ENCODE measurements at places on chromosomes 7 and 10.

GRCh38 chr7:999149-999879 lies 16.3 kb downstream of the CYP2W1 start:
- DNase-seq = no peak

- DNase-seq = no peak
These were observed 17.3 kb downstream of the KDM7A start for GRCh38 chr7:140159497-140159896.

GRCh38 chr7:74479066-74479781 lies 25.5 kb downstream of the GTF2IRD1 start:
- DNase-seq = no peak

DNA sequence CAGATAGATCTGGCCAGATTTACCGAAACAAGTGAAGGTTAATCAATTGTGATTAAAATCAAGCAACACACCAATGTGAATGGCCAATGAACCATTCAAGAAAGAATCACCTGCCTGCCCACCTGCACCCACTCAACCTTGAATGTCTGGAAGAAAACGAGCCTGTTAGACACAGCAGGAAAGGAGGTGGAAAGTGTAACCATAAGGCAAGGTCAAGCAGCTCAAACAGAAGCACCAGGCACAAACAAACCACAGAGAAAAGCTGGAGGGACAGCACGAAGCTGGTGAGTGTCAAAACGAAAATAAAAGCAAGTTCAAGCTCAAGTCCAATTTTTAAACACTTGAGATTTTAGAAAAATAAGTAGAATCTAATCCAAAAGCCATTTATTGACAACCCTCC lies 64.9 kb downstream of the STEAP1B start:
- no peak for DNase-seq

DNA sequence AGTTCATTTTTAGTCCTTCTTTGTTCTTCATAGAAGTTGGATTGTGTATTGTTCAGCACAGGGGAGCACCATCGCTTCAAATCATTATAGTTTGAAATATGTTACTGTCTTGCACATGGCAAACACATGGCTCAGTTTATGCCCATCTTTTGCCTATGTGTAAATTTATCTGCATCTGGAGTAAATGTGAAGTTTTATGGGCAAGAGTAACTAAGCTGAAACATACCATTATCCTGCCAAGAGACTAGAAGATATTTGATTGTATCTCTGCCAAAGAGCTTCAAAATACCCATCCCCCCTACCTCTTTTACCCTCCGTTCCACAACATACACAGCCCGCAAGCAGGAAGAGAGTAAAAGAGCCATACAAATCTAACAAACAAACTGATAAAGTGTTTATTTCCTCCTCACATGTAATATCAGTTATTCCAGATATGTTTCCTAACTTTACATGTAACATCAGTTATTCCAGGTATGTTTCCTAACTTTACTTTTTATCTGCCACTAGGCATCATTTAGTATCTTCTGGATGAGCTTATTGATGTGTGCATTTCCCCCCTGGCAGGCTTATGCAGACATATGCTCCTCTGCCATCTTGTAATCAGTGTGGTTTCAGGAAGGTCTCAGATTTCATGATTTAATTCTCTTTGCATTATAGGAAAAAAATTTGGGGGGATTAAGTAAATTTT lies 127.7 kb downstream of the SRI start:
- DNase-seq = no peak

DNA sequence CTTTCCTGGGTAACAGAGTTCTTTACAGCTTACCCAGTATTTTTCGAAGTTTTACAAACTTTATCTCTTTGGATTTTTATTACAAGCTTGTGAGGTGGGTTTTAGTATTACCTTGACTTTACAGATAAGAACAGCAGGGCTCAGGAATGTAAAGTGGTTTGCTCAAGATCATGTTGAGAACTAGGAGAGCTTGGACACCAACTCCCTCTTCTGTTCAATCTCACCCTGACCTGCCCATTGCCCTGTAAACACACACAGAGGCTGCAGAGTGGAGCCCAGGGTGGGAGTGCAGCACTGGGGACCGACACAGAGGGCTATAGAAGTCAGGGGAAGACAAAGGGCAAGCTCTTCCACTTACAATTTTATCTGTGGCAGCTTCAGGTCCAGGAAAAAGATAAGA lies 4.6 kb upstream of the TSPAN14 start:
- no peak for DNase-seq

DNA sequence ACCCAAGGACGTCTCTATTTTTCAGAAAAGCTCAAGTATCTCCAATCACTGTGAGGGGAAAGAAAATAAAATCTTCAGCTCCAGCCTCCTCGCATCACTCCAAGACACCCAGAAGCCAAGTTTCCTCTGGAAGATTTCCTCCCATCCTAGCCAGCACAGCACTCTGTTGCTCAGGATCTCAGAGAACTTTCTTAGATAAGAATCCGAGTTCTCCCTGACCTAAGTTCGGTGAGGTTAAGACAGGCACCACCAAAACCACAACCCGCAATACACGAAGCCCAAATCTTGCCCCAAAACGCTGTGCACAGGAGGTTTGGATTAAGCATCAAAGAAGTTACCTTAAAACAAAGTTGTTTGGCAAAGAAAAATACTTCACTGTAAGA lies 4.2 kb downstream of the FAM53B start:
- no peak for DNase-seq

GRCh38 chr7:3233301-3233700 lies 67.8 kb upstream of the SDK1 start:
- no peak for DNase-seq

GRCh38 chr7:101635484-101635883 lies 6.4 kb upstream of the MYL10 start:
- DNase-seq = no peak

GRCh38 chr10:73088304-73088703 lies 8.4 kb downstream of the P4HA1 start:
- no peak for DNase-seq

DNA sequence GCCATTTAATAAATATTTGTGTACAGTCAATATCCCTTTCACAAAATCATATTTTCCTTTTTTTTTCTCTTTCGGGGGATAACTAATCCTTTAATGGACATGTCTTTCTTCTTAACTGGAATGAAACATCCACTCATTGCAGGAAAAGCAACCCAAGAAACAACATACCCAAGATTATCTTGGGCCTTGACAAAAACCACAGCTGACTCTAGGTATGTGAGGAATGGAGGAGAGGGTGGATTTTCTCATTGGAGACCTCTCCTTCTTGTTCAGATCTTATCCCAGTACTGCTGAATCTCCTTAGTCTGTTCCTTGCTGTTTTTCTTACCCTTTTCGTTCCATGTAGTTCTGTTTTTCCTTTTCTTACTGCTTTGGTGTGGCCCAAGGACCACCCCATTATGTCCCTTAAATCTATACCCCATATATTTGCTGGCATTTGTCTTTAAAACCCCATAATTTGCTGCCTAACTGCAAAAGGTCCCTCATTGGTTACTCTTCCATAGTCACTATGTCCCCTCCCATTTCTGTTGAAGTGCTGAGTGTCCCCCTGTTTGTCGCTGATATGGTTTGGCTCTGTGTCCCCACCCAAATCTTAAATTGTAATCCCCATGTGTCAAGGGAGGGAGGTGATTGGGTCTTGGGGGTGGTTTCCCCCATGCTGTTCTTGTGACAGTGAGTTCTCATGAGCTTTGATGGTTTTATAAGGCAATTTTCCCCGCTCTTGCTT lies 6.8 kb upstream of the CDK6 start:
- no peak for DNase-seq

GRCh38 chr7:99719996-99720769 lies 14.8 kb downstream of the CYP3A7 start:
- no peak for DNase-seq

- no peak for DNase-seq
These were observed 177.6 kb downstream of the PLXDC2 start for GRCh38 chr10:19993714-19994315.

GRCh38 chr10:35705671-35706070 lies 63.6 kb upstream of the FZD8 start:
- DNase-seq = no peak
